ENCODE measurements at places on chromosomes 2 and 18. TPM values are rescaled to one million over a fixed set of nuclear protein-coding genes. Genes with fewer than 3 reads are reported as not detected.
A peak's percentile ranks its signal among the peaks of the same experiment; 100 is the strongest.

- no peak for DNase-seq
- H3K4me1 ChIP-seq: no peaks in the 10 kb centered on the region
- H3K36me3 ChIP-seq: no peaks in the 10 kb centered on the region
- no peak overlapping the region for H3K27ac ChIP-seq
- peaks cover 4% of the 10 kb centered on the region for H3K27me3 ChIP-seq
- H3K4me3 ChIP-seq: no peak overlapping the region
Measured at GRCh38 chr2:98142106-98142791, 55.3 kb downstream of the VWA3B start.

DNA sequence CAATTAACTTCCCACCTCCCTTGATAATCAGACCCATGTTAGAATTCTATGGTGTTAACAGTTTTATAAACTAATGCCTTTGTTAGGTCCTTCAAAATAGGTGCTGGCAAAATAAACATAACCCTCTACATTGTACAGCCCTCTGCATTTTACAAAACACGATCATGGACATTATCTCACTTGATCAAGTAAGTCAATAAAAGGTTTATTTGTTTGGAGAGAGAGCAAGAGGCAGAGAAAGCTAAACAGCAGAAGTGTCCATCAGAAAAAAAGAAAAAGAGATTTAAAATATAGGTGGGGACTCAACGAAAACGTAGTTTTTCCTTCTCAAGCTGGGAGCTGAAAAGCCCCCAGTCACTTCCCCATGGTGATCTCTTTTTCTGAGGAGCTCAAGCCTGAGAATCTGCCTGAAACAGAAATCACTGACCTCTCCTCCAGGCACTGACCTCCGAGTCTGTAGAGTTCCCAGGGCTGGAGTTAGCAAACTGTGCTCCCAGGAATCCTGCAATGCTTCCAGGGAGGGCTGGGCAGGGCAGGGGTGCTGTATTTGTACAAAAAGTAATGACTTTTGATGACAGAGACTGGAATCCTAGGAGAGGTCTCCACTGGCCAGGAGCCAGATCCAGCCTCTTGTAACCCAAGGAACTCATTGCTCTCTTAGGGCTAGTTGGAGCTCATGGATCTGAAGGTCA, 137.8 kb upstream of the KLHL29 start:
- no peak overlapping the region for H3K4me3 ChIP-seq
- H3K27ac ChIP-seq: no peak overlapping the region
- peaks cover 12% of the 10 kb centered on the region for H3K27me3 ChIP-seq
- no peak for DNase-seq

GRCh38 chr18:32469190-32469651, 1.5 kb downstream of the GAREM1 start:
- H3K27me3 ChIP-seq: peaks cover 54% of the 10 kb centered on the region
- H3K36me3 ChIP-seq: no peaks in the 10 kb centered on the region
- H3K4me3 ChIP-seq: peak overlapping the region; percentile 62
- DNase-seq: peak; percentile 19
- H3K4me1 ChIP-seq: peaks cover 28% of the 10 kb centered on the region
- no peak overlapping the region for H3K27ac ChIP-seq

- H3K36me3 ChIP-seq: no peaks in the 10 kb centered on the region
- no peaks in the 10 kb centered on the region for H3K4me1 ChIP-seq
- no peak for DNase-seq
- peaks cover 5% of the 10 kb centered on the region for H3K27me3 ChIP-seq
Measured at GRCh38 chr2:191833356-191833755, 13.5 kb downstream of the CAVIN2 start.

Gene CD28
- total RNA-seq: 285 TPM

- H3K4me1 ChIP-seq: no peaks in the 10 kb centered on the region
- DNase-seq: peak; percentile 78
- no peaks in the 10 kb centered on the region for H3K36me3 ChIP-seq
- H3K27ac ChIP-seq: no peak overlapping the region
Measured at GRCh38 chr2:219308142-219309101, 779 bp downstream of the PTPRN start.

DNA sequence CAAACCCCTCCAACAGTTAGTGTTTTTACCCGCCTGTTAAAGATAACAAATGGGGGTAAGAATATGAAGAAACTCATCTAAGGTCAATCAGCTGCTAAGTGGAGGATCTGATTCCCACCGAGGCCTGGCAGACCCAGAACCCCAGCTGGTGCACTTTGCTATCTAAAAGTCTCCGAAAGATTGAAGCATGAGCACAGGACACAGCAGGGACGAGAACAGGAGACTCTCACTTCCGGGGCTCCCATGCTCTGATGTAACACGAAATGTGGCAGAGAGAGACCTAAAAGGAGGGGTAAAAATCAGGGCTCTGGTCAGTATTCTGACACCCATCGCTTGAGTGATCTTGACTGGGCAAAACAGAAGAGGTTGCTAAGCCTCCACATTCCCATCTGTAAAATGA, 119.7 kb downstream of the PDCL3 start:
- no peaks in the 10 kb centered on the region for H3K27me3 ChIP-seq
- H3K4me1 ChIP-seq: no peaks in the 10 kb centered on the region
- H3K27ac ChIP-seq: no peak overlapping the region
- H3K4me3 ChIP-seq: no peak overlapping the region

Gene SLC5A6
- total RNA-seq: 30.2 TPM

Gene KIF3C
- 5.4 TPM for total RNA-seq

DNA sequence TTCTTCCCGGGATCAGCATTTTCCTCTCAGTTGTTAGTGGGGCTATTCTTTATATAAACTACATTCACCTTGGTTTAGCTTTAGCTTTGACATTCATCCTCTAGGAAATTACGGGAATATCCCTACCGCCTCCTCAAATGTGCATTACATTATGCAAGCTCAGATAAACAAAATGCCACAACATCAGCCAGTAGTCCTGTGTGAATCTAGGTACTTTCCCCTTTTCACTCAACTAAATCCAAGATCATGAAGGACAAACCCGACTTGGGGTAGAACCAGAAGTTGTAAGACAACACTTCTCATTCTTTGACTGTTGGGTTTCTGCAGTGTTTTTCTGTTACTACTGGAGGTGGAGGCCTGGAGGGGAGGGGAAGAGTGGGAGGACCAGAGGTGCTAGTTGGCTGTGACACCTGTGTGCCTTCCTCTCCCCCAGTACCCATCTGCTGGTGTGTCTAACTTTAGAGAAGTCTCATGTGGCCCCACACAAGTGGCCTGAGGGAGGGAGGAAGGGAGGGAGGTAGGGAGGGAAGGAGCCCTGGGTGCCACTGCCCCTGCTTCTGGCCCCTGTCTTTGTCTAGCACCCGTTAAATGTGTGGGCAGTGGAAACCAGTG, 84.8 kb upstream of the BCL2L11 start:
- H3K4me1 ChIP-seq: peaks cover 7% of the 10 kb centered on the region
- H3K27me3 ChIP-seq: peaks cover 81% of the 10 kb centered on the region
- DNase-seq: no peak
- H3K4me3 ChIP-seq: no peak overlapping the region
- H3K27ac ChIP-seq: no peak overlapping the region

Gene SIX3
- total RNA-seq: not detected

DNA sequence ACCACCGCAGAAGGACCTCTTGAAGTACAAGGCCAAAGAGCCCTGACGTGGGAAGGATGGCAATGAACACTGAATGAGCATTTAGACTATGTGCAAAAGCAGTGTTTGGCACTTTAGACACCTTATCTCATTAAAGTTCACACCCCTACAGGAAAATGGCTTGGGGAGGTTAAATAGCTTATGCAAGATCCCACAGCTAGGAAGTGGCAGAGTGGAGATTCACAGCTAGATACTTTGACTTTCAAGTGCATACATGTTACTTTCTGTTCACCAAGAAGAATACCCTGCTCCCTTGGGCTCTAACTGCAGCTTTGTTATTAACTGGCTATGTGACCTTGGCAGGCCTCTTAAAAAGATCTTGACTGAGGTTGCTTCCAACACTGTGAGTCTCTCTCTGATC, 58.2 kb downstream of the ICOS start:
- H3K27ac ChIP-seq: peak overlapping the region; percentile 57
- no peak overlapping the region for H3K4me3 ChIP-seq
- DNase-seq: no peak

DNA sequence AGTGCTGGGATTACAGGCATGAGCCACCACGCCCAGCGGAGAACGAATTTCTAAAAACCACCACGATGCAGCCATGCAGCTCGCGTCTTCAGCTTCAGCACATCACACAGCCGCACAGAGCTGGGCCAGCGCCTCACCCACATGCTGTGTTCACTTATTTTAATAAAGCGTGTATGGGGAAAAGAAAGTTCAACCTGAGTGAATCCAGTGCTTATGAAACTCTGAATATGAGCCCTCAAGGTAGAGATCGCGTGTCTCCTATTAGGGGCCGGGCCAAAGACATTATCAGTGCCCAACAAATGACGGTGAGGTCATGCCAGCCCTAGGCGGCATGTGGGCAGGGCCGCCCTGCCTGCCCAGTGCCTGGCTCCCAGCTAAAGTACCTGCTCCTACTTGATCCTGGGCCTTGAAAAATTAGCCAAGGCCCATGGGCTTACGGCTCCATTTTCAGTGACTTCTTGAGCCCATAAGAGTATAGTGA, 44.3 kb downstream of the SPRED2 start:
- no peaks in the 10 kb centered on the region for H3K36me3 ChIP-seq
- H3K27me3 ChIP-seq: peaks cover 1% of the 10 kb centered on the region
- no peak for DNase-seq
- H3K4me3 ChIP-seq: no peak overlapping the region

Gene ACTG2
- not detected for total RNA-seq

Gene LBX2
- 0.63 TPM for total RNA-seq

DNA sequence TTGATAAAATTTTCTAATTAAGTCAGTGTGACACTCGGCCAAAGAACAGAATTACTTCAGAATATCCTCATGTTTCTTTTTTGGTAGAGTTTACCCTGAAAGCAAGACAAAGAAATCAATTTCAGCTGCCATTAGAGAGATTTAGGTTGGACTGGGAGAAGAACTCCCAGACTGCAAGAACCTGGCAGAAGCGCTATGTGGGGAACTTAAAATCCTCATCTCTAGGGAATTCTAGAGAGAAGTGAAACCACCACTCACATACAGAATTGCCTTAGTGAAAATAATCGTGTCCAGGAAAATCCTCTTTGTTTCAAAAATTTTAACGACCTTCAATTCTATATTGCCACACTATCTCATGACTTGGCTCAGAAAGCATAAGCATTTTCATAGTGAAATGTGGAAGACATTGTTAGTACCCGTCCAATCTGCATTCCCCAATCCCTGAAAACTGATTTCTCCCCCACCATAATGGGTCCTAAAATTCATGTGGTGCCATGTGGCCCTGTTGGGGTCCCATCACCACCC, 297.3 kb upstream of the MEIS1 start:
- H3K27me3 ChIP-seq: no peaks in the 10 kb centered on the region
- no peaks in the 10 kb centered on the region for H3K36me3 ChIP-seq
- no peak overlapping the region for H3K27ac ChIP-seq
- no peaks in the 10 kb centered on the region for H3K4me1 ChIP-seq

GRCh38 chr2:15554525-15555218, 6.5 kb downstream of the NBAS start:
- H3K36me3 ChIP-seq: peaks cover 9% of the 10 kb centered on the region
- no peak overlapping the region for H3K4me3 ChIP-seq
- DNase-seq: no peak

Gene SPIRE1
- 5.1 TPM for total RNA-seq

- no peaks in the 10 kb centered on the region for H3K27me3 ChIP-seq
- H3K36me3 ChIP-seq: no peaks in the 10 kb centered on the region
- H3K27ac ChIP-seq: no peak overlapping the region
- DNase-seq: no peak
- H3K4me3 ChIP-seq: no peak overlapping the region
- H3K4me1 ChIP-seq: no peaks in the 10 kb centered on the region
Measured at GRCh38 chr18:63725682-63726480, 23.1 kb downstream of the SERPINB11 start.

- H3K36me3 ChIP-seq: no peaks in the 10 kb centered on the region
- DNase-seq: no peak
- H3K4me3 ChIP-seq: no peak overlapping the region
Measured at GRCh38 chr2:112936927-112937232, 25.9 kb downstream of the IL37 start.

- peaks cover 48% of the 10 kb centered on the region for H3K4me1 ChIP-seq
- H3K36me3 ChIP-seq: peaks cover 46% of the 10 kb centered on the region
- peak overlapping the region; percentile 9 for H3K4me3 ChIP-seq
- H3K27ac ChIP-seq: peak overlapping the region; percentile 65
- DNase-seq: no peak
Measured at GRCh38 chr2:178530131-178530530, 49.9 kb downstream of the PLEKHA3 start.

GRCh38 chr2:66171530-66171929, 263.4 kb upstream of the MEIS1 start:
- no peak for DNase-seq
- H3K36me3 ChIP-seq: no peaks in the 10 kb centered on the region
- H3K4me3 ChIP-seq: no peak overlapping the region
- no peaks in the 10 kb centered on the region for H3K4me1 ChIP-seq
- no peaks in the 10 kb centered on the region for H3K27me3 ChIP-seq

DNA sequence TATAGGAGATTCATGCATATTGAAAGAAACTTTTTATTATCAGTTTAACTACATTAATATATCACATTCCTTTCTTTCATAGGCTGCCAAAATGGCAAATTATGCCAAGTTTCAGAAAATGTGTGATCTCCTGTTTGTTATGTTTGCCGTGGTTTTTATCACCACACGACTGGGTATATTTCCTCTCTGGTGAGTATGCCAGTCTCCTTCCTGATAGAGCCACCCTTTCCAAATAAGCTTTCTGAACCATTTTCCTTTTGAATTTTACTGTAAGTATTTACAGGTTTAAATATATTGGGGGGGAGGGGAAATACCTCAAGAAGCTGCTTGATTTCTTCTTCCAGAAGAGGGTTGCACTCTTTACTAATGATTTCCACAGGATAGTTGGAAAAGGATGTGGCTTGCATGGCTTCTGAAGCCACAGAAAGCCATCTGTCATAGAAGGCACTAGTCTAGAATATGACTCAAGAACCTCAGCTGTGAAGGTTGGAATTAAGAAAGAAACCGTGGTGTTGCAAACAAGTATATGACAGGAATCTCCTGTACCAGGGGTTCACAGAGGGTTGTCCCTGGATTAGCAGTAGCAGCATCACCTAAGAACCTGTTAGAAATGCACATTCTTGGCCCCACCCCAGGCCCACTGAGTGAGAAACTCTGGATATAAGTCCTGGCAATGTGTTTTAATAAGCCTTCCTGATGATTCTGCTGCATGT, 84.5 kb upstream of the NOSTRIN start:
- peaks cover 21% of the 10 kb centered on the region for H3K4me1 ChIP-seq
- peak; percentile 29 for DNase-seq

Gene IL36B
- not detected for total RNA-seq

- H3K27me3 ChIP-seq: no peaks in the 10 kb centered on the region
- H3K4me1 ChIP-seq: peaks cover 11% of the 10 kb centered on the region
- no peak for DNase-seq
- no peak overlapping the region for H3K27ac ChIP-seq
- peaks cover 11% of the 10 kb centered on the region for H3K36me3 ChIP-seq
Measured at GRCh38 chr2:25844089-25844488, 34.2 kb downstream of the ASXL2 start.

DNA sequence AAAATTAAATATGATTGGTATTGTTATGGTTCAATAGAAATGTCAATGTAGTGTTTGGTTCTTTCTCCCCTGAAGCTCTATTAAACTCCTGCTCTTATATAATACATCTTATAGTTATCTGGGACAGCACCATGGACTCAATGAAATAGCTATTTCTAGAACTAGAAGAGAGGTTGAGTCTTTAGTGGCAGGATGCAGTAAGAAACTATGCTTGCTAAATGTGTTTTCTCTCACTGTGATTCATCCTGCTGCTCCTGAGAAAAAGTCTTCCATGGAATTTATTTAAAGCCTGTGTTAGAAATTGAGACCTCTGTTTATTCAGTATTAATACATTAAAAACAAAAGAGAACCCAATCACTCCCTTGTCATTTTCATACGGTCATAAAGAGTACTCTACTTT, 61.5 kb downstream of the G6PC2 start:
- no peak for DNase-seq
- H3K4me3 ChIP-seq: no peak overlapping the region

Gene LYG2
- total RNA-seq: not detected

All from activated CD4-positive, alpha-beta memory T cell treated with anti-CD3 and anti-CD28 coated beads for 36 hours (primary cell).